ENCODE measurements at places on chromosomes 13 and 19.

DNA sequence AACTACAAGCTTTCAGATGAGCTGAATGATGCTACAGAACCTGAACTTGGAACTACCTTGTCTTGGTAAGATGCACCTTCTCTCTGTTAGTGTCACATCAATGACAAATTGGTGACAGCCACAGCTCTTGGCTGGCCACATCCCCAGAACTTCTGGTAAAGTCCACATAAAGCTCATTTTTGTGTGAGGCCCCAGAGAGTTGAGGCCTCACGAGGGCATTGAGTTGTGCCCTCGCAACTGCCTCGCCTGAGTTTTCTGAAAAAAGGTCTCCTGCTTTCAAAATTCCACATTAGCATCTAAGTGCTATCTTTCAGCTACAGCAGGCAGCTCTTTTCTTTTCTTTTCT is 42.6 kb downstream of the MRPL57 start:
- no peak for DNase-seq

DNA sequence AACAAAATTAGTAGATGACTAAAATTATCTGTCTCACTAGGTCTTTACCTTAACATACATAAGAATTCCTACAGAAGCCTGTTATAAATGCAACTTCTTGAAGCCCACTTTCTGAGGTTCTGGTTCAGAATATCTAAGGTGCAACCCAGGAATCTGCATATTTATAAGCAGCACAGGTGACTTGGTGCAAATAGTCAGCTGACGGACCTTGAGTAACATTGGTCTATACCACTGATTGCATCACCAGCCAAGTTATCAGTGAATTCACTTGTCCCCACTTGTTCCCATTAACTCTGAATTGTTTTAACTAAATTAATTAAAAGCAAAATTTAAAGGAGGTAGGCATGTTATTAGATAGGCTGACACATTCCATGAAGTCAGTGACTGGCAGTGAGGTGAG is 109.9 kb downstream of the FRY start:
- DNase-seq, result no peak

- DNase-seq, result no peak
Measured at GRCh38 chr13:67369895-67370660, 139.9 kb upstream of the PCDH9 start.

DNA sequence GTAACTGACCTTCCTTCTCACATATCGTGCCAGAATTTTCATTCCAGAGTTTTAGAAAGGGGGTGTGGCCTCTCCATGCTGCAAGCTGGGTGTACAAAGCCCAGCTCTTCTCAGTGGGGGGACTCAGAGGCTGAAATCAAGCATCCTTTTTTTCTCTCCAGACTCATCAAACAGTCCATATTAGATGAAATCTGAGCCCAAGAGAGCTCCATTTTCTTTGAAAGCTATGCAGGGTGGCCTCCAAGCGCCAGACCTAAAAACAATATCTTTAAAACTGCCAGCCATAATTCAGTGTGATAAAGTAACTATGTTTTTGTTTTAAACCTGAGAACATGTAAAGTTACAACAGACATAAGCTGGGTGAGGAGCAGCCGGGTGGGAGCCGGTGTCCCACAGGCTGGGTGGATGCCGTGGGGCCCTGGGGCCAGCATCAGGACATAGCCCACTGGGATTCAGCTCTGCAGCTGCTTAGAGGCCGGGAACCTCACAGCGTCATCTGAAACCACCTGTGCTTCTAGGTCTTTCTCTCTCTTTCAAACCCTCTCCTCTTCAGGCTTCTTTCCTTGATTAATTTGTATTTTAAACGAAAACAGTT is 249.2 kb downstream of the ZNF536 start:
- DNase-seq, result no peak

DNA sequence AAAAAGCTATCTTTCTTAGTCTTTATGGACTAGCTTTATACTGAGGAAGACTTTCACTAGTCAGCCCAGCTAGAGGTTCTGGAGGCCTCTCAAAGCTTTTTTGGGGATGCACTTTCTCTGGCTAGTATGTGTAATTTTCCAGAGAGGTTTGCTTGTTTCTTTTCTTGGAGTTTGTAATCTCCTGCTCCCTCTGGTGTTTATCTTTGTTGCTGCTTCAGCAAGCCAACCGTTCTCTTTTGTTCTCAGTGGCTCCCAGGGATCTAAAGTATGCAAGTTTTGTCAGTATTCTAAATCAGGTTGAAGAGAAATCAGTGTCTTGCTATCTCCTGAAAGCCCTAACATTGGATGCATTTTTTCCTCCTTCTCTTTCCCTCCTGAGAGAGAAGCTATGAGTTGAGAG is 121.1 kb upstream of the MYO16 start:
- peak; percentile 84 for DNase-seq

DNA sequence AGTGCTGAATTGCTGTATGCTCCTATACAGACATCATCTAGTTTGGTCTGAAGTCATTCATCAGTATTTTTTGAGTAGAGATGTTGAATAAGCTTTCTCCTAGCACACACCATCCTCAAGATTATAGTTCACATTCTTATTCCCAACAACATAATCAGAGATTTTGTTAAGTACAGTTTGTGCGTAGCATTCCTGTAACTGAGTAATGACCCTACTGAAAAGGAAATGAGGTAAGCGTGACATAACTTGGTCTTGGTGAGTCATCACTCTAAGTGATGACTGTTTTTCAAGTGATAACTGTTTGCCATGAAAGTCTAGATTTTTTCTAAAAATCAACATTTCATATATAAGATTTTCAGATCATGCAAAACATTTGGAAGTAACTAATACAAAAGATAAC is 18.5 kb upstream of the FAM216B start:
- no peak for DNase-seq

- no peak for DNase-seq
Measured at GRCh38 chr19:3788996-3789778, 3.0 kb upstream of the MATK start.

- DNase-seq, result no peak
Measured at GRCh38 chr19:10115392-10116084, 4.0 kb downstream of the P2RY11 start.

DNA sequence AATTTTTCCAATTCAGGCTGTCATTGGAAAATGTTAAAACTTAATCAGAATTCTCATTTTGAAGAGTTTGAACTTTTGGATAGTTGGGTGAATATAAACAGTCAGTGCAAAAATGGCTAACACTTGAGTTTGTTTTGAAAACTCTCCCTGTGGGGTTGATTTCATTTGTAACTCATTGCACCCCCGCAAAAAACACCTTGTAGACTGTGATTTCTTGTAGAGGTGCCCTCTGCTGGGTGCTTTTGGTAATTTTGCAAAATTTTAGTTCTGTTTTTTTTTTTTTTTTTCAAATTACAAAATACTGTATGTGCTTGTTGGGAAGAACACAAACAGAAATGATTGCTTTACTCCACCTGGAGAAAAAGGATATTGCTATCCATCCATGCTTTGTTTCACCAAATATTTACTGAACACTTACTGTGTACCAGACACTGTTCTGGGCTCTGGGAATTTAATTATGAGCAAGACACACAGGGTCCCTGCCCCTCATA is 28.2 kb upstream of the GPI start:
- DNase-seq, result peak; percentile 27

GRCh38 chr19:44607049-44607448 is 6.3 kb upstream of the IGSF23 start:
- peak; percentile 56 for DNase-seq

GRCh38 chr19:13830741-13831536 is 35.7 kb downstream of the ZSWIM4 start:
- no peak for DNase-seq

DNA sequence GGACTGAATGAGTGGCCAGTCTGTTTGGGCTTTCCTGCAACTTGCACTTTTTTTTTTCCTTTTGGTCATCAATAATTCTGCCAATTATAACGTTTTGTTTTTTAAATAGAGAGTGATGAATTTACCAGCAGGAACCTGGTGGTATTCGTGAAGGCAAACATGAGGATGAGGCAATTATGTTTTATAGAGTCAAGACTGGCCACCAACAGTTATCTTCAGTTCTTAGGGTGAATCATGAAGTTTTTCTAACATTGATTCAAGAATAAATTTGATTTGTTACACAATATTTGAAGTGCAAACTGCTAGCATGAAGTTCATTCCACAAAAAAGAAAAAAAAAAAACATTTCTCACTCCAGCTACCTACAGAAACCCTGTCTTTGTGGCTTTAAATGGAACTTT is 244.5 kb downstream of the SPRY2 start:
- no peak for DNase-seq

GRCh38 chr19:39347332-39348164 is 5.3 kb downstream of the SAMD4B start:
- no peak for DNase-seq

DNA sequence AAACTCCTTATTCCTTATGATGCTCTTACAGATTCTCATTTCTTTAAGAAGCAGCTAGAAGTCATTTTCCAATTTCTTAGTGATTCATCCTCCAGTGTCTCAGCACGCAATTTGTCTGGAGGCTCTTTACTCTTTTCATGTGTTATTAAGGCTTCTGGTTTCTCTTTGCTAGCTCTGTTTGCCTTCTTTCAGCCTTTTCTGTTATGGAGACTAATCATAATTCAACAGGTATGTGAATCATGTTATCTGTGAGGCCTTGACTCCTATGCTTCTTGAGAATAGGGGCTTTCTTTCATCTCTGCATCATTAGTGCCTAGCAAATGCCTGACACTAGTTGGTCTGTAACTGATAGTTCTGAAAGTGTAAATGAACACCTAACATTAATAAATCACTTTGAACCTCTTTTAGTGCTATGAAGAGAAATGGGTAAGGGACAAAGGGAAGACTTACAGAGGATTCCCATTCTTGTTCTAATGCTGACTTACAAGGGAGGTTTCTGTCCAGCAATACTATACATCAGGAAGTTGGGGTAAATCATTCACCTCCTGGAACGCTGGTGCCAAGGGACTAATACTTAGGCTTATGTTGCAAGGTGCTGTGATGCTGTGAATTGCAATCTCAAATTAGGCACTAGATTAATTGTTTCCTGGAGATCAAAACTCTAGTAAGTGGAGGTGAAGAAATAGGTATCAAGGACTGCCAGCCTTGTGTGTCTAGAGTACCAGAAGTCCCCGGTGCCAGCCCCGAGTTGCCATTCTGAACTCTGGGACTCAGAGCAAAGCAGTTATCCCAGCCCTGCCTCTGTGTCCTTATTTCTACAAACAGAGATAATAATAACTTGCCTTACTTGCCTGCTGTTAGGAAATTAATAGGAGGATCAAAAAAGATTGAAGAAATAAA is 265.6 kb downstream of the DCLK1 start:
- DNase-seq, result no peak

DNA sequence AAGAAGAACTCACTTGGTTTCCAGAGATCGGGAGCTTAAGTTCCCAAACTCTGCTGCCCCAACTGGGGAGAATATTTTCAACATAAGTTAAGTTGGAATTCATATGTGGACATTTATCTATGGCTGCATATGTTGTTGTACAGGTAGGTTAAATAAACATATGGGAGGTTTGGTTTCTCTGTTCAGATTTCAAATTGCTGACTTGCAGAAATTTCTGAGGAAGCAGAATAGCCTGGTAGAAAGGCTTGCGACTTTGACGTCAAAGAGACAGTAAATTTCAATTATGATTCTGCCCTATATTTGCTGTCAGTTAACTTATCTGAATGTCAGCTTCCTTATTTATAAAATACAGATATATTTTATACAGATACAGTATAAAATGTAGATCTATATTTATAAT is 40.0 kb upstream of the TPP2 start:
- DNase-seq, result no peak

GRCh38 chr19:48755084-48755641 is at the start of gene FGF21:
FGF21 (plus strand) TSS chr19:48755524; CDS start chr19:48756237, 713 bp downstream.
- no peak for DNase-seq

DNA sequence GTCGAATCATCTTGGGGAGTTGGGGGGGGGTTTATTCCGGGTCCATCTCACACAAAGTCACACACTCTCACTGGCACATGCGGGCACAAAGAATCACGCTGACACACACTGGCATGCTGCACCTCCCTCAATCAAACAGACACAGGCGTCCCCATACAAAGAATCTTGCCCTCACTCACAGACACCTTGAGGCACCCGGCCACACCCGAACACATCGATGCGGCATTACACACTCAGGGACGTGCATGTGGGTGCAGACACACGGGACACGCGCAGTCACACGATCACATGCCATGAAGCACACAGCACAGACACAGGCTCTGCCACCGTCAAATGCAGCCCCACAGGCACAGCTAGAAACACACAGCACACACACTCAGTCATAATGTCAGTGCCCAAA is 7.8 kb downstream of the NFIX start:
- no peak for DNase-seq

DNA sequence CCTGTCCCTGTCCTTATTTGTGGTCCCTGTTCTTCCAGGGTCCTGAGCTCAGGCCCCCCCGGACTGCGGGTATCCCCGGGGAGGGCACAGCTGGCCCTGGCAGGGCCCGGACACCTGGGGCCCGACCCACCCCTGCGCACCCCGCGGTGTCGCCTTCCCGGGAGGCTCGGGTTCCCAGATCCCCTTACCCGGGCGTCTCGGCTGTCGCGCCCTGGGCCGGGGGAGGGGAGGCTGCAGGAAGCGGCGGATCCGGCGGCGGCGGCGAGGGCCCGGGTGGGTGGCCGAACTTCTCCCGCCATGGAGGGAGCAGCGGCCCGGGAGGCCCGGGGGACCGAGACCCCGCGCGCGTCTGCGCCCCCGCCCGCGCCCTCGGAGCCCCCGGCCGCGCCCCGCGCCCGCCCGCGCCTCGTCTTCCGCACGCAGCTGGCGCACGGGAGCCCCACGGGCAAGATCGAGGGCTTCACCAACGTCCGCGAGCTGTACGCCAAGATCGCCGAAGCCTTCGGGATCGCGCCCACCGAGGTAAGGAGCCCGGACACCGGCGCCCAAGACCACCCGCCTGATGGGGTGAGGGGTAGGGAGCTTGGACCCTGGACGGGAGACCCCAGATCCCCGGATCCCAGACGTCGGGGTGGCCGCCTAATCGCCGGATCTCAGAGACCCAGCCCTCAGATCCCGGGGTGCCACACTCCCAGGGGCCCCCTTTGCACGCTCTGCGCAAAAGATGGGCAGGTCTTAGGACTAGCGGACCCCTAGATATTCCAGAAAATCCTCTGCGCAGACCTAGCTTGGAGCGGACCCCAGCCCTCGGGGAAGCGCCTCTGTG is at the start of gene GIPC3:
Gene GIPC3 (plus strand): TSS at position 178 of the 826 bp plus-strand sequence. CDS start 120 bp downstream, at position 298.
- DNase-seq, result no peak

- no peak for DNase-seq
Measured at GRCh38 chr13:73325723-73326558, 267.1 kb downstream of the KLF5 start.

GRCh38 chr19:55112777-55113569 is 4.5 kb downstream of the PPP1R12C start:
- no peak for DNase-seq

DNA sequence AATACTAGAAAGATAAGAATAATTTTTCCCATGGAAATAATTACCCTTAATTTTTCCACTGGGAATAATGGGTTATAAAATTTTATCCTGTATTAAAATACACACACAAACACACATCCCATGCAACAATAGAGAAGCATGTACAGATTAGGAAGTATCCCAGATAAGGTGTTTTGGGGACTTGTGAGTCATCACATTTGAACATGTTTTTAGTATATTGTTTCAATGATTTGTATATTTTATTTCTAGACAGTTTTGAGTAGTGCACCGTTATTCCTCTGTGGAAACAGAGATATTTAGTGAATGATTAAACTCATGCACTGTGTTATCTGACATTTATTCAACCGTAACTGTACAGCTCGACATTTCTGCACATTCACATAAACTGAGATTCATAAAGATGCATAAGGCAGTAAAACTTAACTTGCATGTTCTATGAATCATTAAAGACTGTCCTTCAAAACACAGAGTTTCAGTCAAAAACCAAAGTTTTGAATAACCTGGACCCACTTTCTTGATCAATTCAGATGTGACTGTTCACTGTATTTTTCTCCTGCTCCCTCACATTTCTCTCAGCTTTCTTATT is 30.1 kb downstream of the KLF12 start:
- DNase-seq, result no peak

GRCh38 chr13:52025475-52026245 is 1.2 kb downstream of the UTP14C start:
- DNase-seq, result no peak

Measured in Kasumi-1 (cell line).